Foreskin fibroblast (primary cell): ENCODE measurements at places on chromosomes 2 and 18.

- no peak for DNase-seq
Observed at GRCh38 chr2:80292474-80292873, 12.1 kb downstream of the LRRTM1 start.

- no peak for DNase-seq
Observed at GRCh38 chr18:50092245-50092805, 102.6 kb downstream of the MYO5B start.

DNA sequence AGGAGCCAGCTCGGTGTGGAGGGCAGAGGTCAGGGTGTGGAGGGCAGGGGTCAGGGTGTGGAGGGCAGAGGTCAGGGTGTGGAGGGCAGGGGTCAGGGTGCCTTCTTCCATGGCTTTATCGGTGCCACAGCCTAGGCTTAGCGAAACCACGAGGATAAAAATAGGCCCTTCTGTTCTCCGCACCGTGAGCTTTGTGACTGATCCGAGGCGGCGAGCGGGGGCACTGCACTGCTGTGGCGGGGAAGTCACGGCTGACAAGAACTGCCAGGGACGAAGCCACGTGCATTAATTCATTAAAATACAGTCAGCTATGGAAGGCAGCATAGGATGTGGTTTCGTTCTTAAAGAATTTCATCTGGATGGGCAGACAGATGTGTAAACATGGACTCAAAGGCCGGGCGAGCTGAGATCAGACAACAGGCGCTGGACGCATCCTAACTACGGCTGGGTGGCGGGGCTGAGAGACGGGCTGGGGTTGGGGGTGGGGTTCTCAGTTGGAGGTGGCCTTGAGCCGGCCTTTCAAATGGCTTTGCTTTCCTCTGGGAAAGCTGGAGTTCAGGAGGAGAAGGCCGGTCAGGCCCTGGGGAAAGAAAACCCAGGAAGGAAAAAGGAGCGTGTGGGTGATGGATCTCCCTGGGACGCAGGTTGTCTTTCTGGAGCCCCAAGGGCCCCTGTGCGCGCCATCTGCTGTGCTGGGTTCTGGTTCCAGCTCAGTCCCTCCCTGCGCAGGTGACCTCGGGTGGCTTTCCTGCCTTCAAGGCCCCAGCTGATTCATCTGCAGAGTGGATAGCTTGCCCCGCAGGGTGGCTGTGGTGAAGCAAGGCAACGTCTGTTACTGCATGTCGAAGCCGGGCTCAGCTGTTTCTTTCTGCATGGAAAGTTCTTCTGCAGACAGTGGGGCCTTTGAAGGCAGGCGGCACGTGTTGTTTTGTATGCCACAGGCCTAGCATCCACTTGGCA is 958 bp upstream of the ALLC start:
- no peak for DNase-seq

GRCh38 chr2:144358979-144359541 is 160.9 kb downstream of the ZEB2 start:
- peak; percentile 65 for DNase-seq

- DNase-seq: no peak
Observed at GRCh38 chr2:126510356-126510755, 145.6 kb upstream of the GYPC start.

- no peak for DNase-seq
Observed at GRCh38 chr2:46471019-46471583, 8.3 kb upstream of the TMEM247 start.

DNA sequence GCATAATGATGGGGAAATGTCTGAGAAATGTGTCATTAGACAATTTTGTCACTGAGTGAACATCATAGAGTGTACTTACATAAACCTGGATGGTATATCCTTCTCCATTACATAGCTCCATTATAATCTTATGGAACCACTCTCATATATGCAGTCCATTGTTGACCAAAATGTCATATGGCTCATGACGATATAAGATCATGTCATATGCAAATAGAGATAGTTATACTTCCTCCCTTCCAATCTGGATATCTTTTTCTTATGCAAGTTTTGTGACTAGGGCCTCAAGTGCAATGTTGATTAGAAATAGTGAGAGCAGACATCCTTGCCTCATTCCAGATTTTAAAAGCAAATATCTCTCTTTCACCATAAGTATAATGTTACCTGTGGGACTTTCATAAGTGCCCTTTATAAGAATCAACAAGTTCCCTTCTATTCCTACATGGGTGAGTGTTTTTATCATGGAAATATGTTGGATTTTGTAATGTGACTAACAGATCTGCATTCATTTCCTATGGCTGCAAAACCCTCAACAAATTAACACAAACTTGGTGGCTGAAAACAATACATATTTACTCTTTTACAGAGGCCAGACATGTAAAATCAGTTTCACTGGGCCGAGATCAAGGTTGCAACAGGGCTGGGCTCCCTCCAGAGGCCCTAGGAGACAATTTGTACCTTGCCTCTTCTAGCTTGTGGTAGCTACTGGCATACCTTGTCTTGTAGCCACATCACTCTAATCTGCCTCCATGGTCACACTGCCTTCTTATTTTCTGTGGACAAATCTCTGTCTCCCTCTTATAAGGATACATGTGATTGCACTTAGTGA is 21.6 kb upstream of the SULT1C4 start:
- no peak for DNase-seq

- no peak for DNase-seq
Observed at GRCh38 chr18:41674506-41674905, 280.5 kb upstream of the PIK3C3 start.

GRCh38 chr2:238996331-238997136 is 148.6 kb downstream of the TWIST2 start:
- DNase-seq: no peak

DNA sequence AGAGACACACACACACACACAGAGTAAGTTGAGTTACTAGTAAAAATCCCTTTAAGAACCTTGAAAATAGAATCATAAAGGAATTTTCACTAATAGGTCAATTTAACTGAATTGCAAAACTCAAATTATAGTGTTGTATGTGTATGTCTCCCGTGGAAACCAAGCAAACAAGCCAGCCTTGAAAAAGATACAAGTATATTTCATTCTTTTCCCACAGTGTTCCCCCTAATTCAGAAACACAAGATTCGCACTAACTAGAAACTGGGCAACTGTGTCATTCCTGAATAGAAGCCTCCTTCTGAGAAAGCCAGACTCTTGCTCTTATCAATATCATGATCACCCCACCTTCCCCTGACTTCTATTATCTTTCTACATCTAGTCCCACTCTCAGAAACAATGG is 229.5 kb downstream of the PIEZO2 start:
- DNase-seq: no peak

DNA sequence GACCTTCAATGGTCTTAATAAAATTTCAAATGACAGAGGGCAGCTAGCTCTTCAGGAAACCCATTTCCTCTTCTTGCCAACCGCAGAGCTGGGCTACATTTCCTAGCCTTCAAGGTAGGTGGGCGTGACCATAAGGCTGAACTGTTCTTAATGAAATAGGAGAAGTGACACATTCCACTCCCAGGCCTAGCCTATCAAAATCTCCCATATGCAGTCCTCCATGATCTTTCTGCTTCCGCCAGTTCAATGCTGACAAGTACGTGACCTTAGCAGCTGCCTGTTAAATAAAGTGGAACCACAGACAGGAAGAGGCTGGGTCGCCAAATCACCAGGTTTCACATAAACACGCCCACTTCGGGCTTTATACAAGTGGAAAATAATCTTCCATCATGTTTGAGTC is 13.2 kb downstream of the SERPINE2 start:
- DNase-seq: no peak

DNA sequence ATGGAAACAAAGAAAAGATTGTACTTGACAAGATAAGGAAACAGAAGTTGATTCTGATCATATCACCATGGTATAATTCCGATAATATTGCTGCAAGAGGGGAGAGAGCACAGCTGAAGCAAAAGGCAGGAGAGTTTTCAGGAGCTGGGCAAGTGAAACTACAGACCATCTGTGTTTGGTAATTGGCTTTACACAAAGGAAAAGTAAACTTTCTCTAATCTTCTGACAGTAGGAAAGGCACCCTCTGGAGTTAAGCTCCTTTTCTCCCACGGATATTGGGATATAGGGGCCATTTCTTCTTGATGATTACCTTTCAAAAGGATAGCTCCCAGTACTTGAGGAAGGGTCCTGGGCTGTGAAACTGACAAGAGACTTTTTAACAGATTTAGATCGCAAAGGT is 29.9 kb upstream of the REG3A start:
- DNase-seq: no peak

DNA sequence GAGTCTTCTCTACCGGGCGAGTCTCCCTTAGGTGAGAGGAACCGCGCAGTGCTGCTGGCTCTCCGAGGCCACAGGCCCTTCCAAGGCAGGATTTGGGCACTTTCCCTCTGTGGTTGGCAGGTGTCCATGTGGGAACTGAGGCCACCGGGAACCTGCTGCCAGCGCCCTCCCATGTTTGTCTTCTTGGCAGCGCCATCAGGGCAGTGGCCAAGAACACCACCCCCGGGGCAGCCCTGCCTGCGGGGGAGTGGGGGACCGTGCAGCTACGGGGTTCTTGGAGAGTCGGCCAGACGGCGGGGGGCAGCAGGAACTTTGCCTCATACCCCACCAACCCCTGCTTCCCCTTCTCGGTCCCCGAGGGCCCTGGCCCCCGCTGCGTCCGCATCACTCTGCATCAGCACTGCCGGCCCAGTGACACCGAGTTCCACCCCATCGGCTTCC is 10.0 kb downstream of the CAPN10 start:
- DNase-seq: no peak

DNA sequence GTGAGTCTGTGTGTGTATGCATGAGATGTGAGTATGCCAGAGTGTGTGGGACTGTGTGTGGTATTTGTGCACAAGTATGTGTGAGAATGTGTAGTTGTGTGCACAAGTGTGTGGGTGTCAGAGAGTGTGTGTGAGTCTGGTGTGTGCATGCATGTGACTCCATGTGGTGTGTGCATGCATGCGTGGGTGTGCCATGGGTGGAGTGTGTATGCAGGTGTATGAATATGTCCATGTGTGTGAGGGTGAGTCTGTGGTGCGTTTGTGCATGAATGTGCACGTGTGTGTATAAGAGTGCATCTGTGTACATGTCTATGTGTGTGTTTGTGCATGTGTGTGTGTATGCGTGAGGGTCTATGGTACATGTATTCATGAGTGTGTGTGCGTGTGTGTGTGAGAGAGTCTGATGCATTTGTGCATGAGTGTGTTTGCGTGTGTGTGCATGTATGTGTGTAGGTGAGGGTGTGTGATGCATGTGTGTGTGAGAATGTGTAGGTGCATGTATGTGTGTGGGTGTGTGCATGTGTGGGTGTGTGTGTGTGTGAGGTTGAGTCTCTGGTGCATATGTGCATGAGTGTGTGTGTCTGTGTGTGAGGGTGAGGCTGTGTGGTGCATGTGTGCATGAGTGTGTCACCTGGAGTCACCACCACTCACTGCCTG is 226.8 kb downstream of the LDLRAD4 start:
- no peak for DNase-seq

- no peak for DNase-seq
Observed at GRCh38 chr18:24470022-24470618, 9.7 kb downstream of the HRH4 start.

DNA sequence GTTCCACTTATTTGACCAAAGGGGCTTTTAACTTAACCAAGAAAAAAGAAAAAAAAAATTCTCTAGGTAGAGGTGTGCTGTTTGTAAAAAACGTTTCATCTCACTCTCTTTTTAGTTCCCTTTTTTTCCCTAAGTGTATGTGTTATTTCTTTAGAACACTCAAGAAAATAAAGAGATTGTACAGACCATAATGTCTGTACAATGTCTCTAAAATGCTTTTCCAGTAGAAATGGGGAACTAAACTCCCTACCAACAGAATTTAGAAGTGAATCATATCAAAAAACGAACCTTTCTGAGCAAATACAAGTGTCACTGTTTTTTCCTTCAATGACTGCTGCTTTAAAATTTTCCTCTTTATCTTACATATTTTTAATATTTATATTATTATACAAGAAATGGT is 72.0 kb downstream of the CDH7 start:
- no peak for DNase-seq

DNA sequence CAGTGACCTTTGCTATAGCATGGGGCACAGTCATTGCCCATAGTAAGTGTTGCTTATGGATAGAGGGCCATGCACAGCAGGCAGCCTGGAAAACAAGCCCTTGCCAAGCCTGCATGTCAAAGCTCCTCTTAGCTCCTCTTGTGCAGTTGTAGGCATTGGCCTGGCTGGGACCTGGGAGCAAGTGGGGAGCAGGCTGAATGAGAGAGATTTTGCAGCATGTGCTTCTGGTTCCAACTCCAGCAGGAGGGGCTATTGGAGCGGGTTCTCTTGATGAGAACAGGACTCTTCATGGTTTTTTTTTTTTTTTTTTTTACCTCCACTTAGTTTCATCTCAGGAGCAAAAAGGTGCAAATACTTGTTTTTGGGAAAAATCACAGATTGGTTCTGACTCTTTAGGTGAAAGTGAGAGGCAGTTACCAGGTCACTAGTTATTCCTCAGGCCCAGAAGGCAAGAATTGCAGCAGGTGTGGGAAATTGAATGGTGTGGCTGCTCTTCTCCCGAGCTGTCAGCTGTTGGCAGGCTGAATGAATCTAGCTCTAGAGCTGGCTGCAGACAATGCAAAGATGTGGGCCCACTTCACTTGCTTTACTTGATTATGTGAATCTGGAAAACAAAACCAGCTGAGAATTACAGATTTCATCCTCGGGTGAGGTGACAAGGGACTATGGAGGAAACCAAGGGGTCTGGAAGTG is 95.9 kb downstream of the MAP4K4 start:
- DNase-seq: no peak

DNA sequence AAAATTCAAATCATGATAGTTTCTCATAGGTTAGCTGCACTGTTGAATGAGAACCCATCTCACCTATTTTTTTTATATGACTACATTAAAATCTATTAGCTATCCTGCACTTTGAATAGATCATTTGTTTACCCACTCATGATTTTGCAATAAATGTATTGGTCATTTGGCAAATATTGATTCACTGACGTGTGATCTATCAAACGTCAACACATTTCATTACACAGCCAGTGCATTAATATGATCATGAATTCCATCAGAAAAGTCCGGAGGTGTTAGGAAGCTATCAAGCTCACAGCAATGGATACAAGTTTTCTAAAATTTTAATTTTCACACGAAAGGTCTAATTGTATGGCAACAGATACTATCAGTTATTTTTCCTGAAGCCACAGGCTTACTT is 128.2 kb upstream of the ID2 start:
- DNase-seq: no peak

GRCh38 chr18:59915606-59916005 is 15.8 kb downstream of the PMAIP1 start:
- no peak for DNase-seq

DNA sequence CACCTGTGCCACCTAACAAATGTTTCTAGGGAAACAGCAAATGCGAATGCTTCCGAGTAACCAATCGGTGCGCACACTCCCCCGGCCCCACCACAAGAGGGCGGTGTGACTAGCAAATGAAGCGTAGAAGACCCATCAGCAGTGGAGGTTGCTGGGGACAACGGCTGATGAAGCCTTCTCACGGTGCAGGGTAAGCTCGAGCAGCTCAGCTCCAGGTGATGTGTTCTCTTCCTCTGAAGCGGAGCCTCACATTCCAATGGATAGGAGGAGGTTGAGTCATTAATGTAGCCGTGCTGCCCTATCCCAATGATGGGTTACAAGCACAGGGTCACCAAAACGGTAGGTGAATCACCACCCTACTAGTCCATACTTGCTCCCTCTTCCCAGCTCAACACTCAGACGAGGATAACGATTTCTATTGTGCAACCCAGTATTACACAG is 127.6 kb upstream of the TWIST2 start:
- peak; percentile 40 for DNase-seq

- DNase-seq: no peak
Observed at GRCh38 chr2:118481299-118481698, 366.1 kb downstream of the EN1 start.

- DNase-seq: no peak
Observed at GRCh38 chr18:1994471-1994870, 576.8 kb downstream of the METTL4 start.
